ENCODE measurements at places on chromosomes 6 and 20.
A peak's percentile ranks its signal among the peaks of the same experiment; 100 is the strongest.

- DNase-seq, result no peak
Observed at GRCh38 chr6:43298565-43299337, 691 bp downstream of the SLC22A7 start.

- no peak for DNase-seq
Observed at GRCh38 chr6:111228094-111228493, 140.8 kb downstream of the SLC16A10 start.

DNA sequence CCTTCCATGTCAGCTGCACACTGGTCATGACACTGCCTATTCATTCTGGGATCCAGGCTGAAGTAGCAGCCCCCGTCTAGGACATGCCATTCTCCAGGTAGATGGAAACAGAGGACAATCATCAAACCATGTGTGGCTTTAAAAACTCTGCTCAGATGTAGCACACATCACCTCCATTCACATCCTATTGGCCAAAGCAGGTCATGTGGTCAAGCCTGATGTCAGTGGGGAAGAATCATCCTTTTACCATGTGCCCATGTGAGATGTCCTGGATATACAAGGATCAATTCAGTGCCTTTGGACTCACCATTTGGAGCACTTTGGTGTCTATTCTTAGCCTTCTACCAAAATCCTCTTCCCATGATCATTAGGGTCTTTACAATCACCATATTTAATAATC, 99.5 kb downstream of the CDC5L start:
- no peak for DNase-seq

GRCh38 chr6:15619330-15619729, 43.5 kb downstream of the DTNBP1 start:
- no peak for DNase-seq

DNA sequence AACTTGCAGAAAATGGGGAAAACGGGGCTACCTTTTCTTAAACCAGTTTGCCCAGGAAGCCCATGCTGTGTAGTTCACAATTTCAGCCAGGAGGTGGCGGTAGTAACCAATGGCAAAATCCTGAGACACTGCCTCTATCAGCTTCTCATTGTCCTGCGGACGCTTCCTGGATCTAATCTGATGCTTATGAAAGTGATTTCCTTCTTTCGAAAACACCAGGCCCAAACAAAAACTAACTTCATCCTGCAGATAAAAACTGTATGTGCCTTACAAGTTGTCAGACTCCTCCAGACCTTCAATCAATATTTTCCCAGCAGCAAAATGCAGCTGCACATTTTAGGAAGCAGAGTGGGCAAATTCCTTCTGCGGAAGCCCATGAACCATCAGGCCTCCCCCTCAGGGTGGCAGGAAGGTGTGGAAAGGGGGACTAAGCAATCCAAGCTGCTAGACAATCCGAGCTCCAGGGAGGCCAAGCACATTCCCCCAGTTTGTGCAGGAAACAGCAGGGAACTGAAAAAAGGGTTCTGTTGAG, 88.5 kb downstream of the LY86 start:
- DNase-seq, result peak; percentile 75

DNA sequence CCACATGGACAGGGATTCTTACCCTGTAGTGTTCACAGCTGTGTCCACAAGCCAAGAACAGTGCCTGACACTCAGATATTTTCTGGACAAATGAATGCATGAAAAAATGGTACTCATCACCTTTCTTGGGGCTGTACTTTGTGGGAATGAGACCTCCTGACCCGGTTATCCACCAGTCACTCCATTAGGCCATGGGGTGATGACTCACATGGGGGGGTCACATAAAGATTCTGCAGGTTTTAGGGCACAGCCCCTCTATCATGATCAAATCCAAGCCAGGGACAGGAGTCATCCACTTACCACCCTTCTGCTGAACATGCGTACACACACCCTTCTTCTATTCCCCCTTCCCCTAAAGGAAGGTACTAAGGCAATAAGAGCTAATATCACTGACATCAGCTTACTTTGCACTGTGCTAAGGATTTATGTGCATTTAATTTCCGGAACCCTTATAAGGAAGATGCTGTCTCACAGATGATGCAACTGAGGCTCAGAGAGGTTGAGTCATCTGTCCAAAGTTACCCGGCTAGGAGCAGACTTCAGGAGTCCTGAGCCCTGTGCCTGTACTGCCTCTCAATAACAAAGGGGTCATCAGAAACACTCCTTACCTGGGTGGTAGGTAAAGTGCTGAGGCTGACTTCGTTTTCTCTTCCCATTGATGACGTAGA, 107.8 kb downstream of the NFATC2 start:
- DNase-seq, result no peak

- no peak for DNase-seq
Observed at GRCh38 chr6:70709826-70710225, 42.1 kb downstream of the SMAP1 start.

- no peak for DNase-seq
Observed at GRCh38 chr6:18070486-18070885, 52.0 kb downstream of the NHLRC1 start.
